ENCODE measurements at places on chromosomes 7 and 10. TPM values are rescaled to one million over a fixed set of nuclear protein-coding genes. Genes with fewer than 3 reads are reported as not detected.
A peak's percentile ranks its signal among the peaks of the same experiment; 100 is the strongest.

NUPR2 gene
- not detected for total RNA-seq

HYAL4 gene
- not detected for total RNA-seq

TAC1 gene
- total RNA-seq: 0.54 TPM

ITPRID1 gene
- not detected for total RNA-seq

DNA sequence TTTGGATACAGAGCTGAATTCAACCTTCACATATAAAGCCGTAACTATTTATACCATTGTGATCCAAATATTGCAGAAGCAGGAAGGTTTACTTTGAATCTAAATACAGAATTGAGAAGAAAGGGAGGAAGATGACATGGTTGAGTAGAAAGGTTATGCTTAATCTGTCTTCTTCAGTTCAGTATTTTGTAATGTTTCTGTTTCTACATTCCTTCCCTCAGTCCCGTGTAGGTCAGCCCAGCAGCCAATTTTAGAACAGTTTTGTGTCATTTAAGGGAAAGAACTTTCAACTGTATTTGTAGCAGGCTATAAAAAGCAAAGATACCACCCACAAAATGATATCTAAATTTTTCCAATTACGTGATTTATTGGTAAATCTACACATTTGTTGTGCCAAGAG is 97.4 kb downstream of the CPED1 start:
- H3K27ac ChIP-seq: no peak overlapping the region
- H3K27me3 ChIP-seq: no peaks in the 10 kb centered on the region
- no peaks in the 10 kb centered on the region for H3K36me3 ChIP-seq
- no peaks in the 10 kb centered on the region for H3K4me1 ChIP-seq
- DNase-seq: no peak
- no peak overlapping the region for H3K4me3 ChIP-seq

ZNF425 gene
- 0.95 TPM for total RNA-seq

GRCh38 chr7:36923185-36923584 is 198.9 kb upstream of the AOAH start:
- no peak overlapping the region for H3K27ac ChIP-seq
- no peak overlapping the region for H3K4me3 ChIP-seq
- no peak for DNase-seq
- peaks cover 44% of the 10 kb centered on the region for H3K36me3 ChIP-seq
- H3K27me3 ChIP-seq: no peaks in the 10 kb centered on the region

FBXL13 gene
- total RNA-seq: 0.83 TPM

GRCh38 chr10:15313843-15314242 is 57.2 kb downstream of the FAM171A1 start:
- no peak for DNase-seq
- H3K4me1 ChIP-seq: peaks cover 4% of the 10 kb centered on the region
- no peak overlapping the region for H3K27ac ChIP-seq
- H3K27me3 ChIP-seq: no peaks in the 10 kb centered on the region
- H3K4me3 ChIP-seq: no peak overlapping the region
- H3K36me3 ChIP-seq: no peaks in the 10 kb centered on the region

DNA sequence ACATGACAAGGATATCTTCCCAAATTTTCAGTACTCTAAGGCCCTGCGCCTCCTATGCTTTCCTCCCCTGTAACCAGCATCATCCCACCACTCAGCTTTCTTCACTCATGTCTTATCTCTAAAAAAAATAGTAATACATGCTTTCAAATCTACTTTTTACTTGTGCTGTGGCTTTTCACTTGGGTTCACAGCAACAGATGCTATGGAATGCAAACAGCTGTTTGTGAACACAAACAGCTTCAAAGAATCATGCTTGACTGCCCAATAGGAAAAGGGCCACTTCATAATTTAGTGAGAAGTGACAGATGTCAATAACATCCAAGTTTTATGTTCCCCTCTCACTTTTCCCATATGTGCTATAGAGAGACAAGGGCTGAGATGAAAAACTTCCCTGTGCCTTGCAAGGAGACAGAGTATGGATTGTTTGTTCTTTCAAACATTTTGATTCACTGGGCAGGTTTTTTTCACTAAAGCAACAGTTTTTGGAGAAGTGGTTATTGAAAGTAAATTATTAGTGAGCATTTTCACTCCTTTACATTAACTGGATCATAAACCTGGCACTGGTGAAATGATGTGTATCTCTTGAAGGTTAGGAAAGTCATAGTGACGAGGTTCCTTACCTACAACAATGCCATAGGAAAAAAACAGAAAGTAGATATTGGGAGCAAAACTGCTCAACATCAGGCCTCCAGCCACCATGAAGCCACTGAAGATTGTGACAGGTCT is 37.3 kb downstream of the SLC16A9 start:
- H3K27me3 ChIP-seq: peaks cover 2% of the 10 kb centered on the region
- H3K36me3 ChIP-seq: no peaks in the 10 kb centered on the region
- no peak for DNase-seq
- H3K4me1 ChIP-seq: no peaks in the 10 kb centered on the region
- no peak overlapping the region for H3K27ac ChIP-seq

TRPV5 gene
- not detected for total RNA-seq

- H3K27me3 ChIP-seq: peaks cover 2% of the 10 kb centered on the region
- H3K27ac ChIP-seq: no peak overlapping the region
- no peak overlapping the region for H3K4me3 ChIP-seq
- H3K36me3 ChIP-seq: no peaks in the 10 kb centered on the region
- no peaks in the 10 kb centered on the region for H3K4me1 ChIP-seq
Measured at GRCh38 chr10:84204122-84204521, 9.8 kb downstream of the CDHR1 start.

DNA sequence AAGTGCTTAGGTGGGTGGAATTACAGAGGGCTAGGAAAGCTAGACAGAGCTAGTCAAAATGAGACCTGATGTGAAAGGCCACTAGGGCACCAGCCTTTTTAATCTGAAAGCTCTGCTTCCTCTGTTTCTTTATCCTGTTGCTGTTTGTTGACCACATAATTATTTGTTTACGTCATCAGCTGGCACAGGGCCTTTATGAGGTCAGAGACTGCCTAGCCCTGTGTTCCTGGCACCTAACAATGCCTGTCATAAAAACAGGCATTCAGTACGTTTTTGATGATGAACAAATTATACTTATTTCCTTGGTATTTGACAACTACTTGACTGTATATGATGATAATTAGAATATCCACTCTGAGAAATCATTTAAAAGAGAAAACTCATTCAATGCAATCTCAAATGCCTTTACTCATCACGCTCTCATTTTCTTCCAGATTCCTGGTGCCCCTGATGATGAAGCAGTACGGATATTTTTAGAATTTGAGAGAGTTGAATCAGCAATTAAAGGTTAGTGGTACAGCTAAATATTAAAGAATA is 26.0 kb downstream of the RBM17 start:
- no peak for DNase-seq
- H3K27me3 ChIP-seq: no peaks in the 10 kb centered on the region
- H3K27ac ChIP-seq: peak overlapping the region; percentile 82
- H3K4me1 ChIP-seq: peaks cover 39% of the 10 kb centered on the region
- no peak overlapping the region for H3K4me3 ChIP-seq
- H3K36me3 ChIP-seq: peaks cover 59% of the 10 kb centered on the region

GRCh38 chr10:18501629-18502028 is 149.8 kb downstream of the NSUN6 start:
- no peak overlapping the region for H3K4me3 ChIP-seq
- H3K27me3 ChIP-seq: peaks cover 6% of the 10 kb centered on the region
- no peaks in the 10 kb centered on the region for H3K36me3 ChIP-seq
- no peak overlapping the region for H3K27ac ChIP-seq

CALU gene
- 32.9 TPM for total RNA-seq

DNA sequence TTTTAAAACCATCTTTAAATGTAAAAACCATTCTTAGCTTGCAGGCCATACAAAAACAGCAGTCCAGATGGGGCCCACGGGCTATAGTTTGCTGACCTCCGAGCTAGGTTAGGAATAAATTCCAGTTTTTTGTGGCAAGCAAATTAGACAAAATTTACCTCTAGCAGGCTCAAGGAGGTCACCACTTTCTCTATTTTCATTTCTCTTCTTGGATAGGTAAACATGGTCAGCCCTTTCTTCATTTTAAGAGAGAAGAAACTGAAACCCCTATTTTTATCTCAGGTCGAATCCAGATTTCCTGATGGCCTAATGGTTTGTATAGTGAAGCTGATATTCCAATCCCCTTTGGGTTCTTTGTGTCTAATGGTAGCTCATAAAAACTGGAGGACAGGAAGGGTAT is 10.7 kb downstream of the IKZF5 start:
- H3K4me3 ChIP-seq: no peak overlapping the region
- DNase-seq: no peak
- peaks cover 27% of the 10 kb centered on the region for H3K36me3 ChIP-seq
- no peaks in the 10 kb centered on the region for H3K27me3 ChIP-seq
- peaks cover 30% of the 10 kb centered on the region for H3K4me1 ChIP-seq
- H3K27ac ChIP-seq: peak overlapping the region; percentile 26

ABCF2 gene
- 49.0 TPM for total RNA-seq

GRCh38 chr7:93558705-93559614 is 15.6 kb downstream of the CALCR start:
- no peak for DNase-seq
- no peak overlapping the region for H3K27ac ChIP-seq
- no peaks in the 10 kb centered on the region for H3K27me3 ChIP-seq
- no peaks in the 10 kb centered on the region for H3K4me1 ChIP-seq
- no peaks in the 10 kb centered on the region for H3K36me3 ChIP-seq
- H3K4me3 ChIP-seq: no peak overlapping the region

DNA sequence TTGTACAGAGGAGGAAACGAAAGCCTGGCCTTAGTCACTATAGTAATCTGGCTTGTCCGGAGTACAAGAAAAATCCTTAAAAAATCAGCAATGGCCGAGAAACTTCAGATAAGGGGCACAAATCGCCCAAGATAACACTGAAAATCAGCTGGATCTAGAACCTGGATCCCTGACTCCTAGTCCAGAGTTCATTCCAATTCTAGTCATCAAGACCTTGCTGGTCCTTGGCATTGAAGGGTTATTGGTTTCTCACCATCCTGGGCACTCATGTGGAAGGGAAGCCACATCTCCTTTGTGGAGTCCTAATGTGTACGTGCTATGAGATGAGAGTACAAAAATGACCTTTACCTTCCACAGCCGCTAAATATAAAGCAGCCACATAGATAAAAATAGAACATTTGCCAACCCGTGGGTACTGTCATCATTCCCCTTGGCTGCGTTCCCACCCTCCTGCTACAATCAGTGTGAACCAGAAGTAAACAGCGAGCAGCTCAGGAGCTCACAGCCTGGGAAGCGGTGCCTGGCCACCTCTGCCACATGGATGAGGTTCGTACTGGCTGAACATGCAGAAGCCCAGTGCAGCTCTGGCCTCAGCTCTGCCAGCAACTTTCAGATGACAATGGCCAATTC is 116.0 kb upstream of the PDLIM1 start:
- no peaks in the 10 kb centered on the region for H3K27me3 ChIP-seq
- no peak for DNase-seq
- H3K4me3 ChIP-seq: no peak overlapping the region
- no peaks in the 10 kb centered on the region for H3K36me3 ChIP-seq
- H3K4me1 ChIP-seq: no peaks in the 10 kb centered on the region

CRTAC1 gene
- total RNA-seq: not detected

DNA sequence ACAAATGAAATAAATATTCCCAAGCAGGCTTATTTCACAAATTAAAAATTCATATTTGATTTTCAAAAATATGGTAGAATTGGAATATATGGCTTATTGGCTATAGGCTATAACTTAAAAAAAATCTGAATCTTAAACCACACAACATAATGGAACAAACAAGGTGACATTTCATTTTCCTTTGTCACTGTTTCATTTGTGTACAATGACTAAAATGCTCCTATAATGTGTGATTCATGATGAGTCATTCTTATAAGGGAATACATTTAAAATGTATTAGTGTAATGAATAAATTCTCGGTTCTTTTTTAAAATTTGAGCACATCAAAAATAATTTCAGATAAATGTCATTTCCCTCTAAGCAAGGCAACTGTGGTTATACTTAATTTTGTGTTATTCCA is 148.0 kb upstream of the ANK3 start:
- no peak overlapping the region for H3K27ac ChIP-seq
- no peak overlapping the region for H3K4me3 ChIP-seq
- H3K4me1 ChIP-seq: peaks cover 66% of the 10 kb centered on the region

DNA sequence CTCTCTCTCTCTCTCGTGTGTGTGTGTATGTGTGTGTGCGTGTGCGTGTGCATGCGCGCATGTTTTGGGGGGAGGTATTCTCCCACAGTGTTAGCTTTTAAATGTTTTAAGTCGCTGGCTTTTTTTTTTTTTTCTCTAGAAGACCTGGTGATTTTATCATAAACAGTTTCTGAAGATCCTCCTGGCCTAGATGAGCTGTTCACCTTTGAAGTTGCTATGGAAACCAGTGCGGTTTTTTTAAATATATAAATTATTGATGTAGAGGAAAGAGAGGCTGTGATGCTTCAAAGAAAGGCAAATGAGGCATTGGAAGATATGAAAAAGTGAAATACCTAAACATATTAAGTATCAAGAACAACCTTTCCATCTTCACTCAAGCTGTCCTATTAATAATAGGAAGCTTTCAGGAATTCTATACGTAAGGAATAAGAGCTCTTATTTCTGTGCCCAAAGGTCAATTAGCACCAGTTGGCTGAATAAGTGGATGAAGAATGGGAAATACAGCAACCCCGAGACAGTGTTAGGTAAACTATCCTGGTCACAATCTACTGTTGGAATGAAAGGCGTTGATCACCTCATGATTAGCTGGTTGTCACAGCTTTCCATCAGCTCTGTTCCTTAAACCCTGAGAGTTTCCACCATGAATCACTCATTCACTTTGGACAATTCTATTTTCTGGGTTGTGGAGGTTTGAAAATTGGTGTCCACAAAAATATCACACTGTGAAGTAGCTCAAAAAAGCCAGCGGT is 66.5 kb upstream of the SLC35G1 start:
- DNase-seq: no peak
- no peak overlapping the region for H3K4me3 ChIP-seq
- no peaks in the 10 kb centered on the region for H3K36me3 ChIP-seq
- no peaks in the 10 kb centered on the region for H3K27me3 ChIP-seq

GRCh38 chr7:77455321-77455720 is 39.2 kb upstream of the GSAP start:
- DNase-seq: no peak
- no peaks in the 10 kb centered on the region for H3K27me3 ChIP-seq
- no peaks in the 10 kb centered on the region for H3K36me3 ChIP-seq

DNA sequence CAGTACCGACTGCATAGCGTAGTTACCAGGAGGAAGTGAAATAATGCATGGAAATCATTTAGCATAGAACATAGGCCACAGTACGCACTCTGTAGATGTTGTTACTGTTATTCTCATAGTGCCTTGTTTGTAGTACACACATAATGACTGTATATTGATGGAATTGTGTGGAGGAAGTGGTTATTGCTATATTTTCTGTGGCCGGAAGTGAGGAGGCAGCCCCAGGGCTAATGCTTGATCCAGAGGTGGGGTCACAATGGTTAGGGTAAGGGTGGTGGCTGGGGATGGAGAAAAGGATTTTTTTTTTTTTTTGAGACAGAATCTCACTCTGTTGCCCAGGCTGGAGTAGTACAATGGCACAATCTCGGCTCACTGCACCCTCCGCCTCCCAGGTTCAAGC is 4.5 kb upstream of the MGAM start:
- peaks cover 3% of the 10 kb centered on the region for H3K27me3 ChIP-seq
- H3K4me3 ChIP-seq: no peak overlapping the region
- no peak for DNase-seq
- no peak overlapping the region for H3K27ac ChIP-seq
- no peaks in the 10 kb centered on the region for H3K36me3 ChIP-seq

- no peaks in the 10 kb centered on the region for H3K27me3 ChIP-seq
- DNase-seq: no peak
- H3K4me1 ChIP-seq: no peaks in the 10 kb centered on the region
- H3K27ac ChIP-seq: no peak overlapping the region
- no peaks in the 10 kb centered on the region for H3K36me3 ChIP-seq
Measured at GRCh38 chr7:40356871-40357709, 222.3 kb downstream of the SUGCT start.

AGBL3 gene
- 2.1 TPM for total RNA-seq
